ENCODE measurements at places on chromosomes 13 and 19.

- DNase-seq = no peak
Measured at GRCh38 chr19:46732172-46732938, 13.5 kb upstream of the FKRP start.

GRCh38 chr13:45105895-45106294 is 14.4 kb upstream of the GTF2F2 start:
- no peak for DNase-seq

DNA sequence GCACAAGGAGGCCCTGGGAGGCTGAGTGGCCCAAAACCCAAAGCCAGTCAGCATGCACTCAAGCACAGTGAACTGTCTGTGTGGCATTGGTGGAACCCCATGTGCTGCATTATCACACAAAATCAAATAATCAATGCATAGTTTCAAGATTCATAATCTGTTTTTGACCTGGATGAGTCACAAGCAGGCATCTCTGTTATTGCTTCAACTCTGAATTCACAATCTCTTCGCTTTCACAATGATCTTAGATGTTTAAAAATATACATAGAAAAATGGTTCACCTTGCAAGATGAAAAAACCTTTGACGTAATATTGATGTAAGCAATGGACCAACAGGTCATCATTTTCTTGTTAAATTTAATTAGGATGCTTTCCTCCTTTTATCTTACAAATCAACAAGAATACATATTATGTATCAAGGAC is 455.4 kb downstream of the IRS2 start:
- no peak for DNase-seq

DNA sequence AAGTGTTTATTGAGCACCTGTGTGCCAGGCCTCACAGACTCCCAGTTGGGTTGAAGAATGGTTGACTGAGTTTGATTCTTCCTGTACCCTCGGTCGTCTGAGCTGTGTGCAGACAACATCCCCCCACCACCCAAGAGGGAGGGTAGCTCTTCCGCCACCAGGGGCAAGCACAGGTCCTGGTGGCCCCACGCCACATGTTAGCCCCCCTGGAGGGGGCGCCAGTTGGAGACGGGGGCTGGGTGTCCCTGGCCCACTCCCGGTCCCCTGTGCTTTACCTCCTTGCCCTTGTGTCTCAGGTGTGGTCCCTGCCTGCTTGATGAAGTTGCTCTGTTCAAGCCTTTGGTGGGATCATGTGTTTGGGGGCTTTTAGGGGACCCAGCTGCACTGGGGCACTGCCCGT is 27.2 kb downstream of the COLGALT1 start:
- DNase-seq = no peak

GRCh38 chr13:112588490-112589297 is 741 bp upstream of the TUBGCP3 start:
- DNase-seq = no peak

DNA sequence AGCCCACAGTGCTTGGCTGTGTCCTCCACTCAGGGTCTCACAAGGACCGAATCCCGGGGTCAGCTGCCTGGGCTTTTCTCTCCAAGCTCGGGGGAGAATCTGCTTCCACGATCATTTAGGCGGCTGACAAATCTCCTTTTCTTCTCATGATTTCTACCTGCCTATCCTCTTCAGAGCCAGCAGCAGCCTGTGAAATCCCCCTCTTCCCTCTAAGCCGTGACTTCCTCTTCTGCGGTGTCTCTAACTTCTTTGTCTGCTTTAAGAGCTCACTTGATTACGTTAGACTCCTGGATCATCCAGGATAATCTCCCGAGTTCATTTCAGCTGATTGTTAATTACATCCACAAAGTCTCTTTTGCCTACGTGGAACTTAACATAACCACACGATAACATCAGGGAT is 22.5 kb upstream of the ZNF845 start:
- DNase-seq = no peak

DNA sequence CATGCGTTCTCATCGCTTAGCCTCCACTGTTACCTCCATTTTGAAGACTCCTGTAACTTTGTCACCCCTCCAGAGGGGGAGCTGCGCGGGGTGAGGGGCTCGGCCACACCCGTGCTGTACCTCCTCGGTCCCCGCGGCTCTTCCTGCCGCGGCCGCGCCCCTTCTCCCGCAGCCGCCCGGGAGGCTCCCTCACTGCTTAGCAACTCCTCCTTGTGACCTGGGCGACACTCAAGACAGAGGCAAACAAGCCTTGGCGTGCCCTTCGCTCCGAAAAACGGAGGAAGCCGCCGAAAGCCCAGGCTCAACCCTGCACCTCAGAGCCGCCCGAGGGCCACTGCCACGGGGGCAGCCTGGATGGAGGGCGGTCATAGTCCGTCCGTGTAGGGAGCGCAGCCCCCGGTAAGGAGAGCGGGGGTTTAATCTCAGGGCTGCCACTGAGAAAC is 494.3 kb downstream of the FOXO1 start:
- no peak for DNase-seq

DNA sequence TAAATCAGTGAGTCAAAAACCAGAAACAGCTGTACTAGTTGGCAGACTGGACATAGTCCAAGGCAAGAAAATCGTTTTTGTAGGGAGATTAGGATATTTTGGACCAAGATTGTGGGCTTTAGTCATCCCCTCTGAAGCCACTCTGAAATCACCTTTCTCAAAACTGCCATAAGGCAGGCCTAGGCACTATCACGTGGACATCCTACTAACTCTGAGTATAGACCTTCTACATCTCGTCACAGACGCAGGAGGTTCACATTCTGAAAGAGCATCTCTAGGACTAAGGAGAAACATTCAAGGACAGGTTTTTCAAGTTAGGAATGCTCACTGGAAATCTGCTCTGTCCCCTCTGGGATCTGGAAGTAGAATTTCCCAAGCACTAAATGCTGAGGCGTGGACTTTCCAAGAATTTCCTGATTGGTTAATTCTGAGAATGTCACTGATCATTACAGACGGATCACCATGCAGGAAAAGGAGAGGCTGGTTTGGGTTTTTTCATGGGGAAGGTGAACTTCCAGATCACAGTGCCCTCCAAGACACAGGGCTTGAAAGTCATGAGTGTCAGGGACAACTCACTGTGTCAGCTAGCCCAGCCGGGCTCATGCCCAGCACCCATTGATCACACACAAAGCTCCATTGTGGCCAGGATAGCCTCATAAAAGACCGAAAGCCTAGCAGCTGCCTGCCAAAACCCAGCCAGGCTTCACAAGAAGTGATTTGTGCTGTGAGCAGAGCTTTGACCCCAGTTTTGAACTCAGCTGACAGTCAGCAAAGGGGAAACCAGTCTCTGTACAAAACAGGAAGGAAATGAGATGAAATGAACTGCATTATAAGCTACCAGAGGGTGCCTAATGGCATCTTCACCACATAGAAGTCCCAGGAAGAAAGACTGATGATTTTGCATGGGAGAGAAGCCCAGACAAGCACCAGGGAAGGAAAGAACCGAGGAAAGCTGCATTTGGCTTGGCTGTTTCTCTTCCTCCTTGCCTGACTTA is 2.7 kb upstream of the RUBCNL start:
- DNase-seq = no peak

DNA sequence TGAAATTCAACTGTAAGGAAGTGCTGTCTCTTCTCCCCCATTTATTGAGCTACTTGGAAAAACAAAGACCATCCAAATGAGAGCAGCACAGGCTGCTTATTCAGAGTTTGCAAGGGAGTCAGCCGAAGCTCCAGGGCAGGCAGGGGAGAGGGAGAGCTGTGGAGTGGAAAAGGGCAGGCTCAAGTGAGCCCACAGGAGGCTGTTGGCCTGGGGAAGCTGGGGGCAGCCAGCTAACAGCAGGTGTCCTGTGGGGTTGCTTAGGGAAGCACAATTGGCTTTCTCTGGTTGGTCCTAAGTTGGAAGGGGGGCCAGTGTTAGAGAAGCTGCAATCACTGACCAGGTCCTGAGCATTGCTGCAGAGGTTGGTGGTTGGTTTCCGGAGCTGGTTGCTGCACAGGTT is 23.9 kb downstream of the SLC25A42 start:
- DNase-seq = no peak

GRCh38 chr13:99435998-99436397 is 65.3 kb upstream of the TM9SF2 start:
- no peak for DNase-seq

GRCh38 chr13:74707291-74707690 is 573.1 kb upstream of the KLF12 start:
- DNase-seq = no peak

DNA sequence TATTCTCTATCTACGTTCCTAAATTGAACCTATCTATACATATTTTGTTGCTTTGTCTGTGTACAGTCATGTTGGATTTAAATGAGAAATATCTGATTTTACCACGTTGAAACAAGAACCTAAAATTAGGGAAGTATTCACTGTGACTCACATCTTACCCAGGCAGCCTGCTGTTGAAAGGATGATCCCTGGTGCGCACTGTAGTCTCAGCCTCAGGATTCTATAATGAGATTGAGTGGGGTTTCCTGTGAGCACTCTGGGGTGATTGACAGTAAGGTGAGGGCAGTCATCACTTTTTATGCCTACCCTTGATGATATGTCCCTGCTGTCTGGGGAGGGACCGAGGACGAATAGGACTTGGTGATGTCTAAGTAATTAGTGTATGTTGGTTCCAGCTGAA is 35.4 kb downstream of the PCCA start:
- DNase-seq = no peak

DNA sequence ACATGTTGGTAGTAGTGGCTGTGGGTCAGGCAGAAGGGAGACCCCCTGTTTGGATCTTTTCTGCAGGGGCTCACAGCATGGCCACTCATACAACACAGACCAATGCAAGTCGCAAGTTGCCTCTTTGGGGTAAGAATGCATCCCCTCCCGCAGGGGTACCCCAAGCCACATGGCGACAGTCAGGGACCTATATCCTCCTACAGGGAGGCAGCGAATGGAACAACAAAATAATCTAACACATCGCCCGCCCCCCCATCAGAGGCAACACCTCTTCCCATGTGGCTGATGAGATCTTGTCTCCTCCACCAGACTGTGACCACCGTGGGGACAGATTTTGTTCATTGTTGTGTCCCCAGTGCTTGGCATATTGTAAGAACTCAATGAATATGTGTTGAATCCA is 40.7 kb upstream of the PNMA8B start:
- no peak for DNase-seq
